ENCODE measurements at places on chromosomes 12 and 14.

GRCh38 chr14:31360919-31361662, 59.3 kb downstream of the HEATR5A start:
- DNase-seq: no peak

GRCh38 chr12:11863988-11864387, 206.8 kb upstream of the BCL2L14 start:
- no peak for DNase-seq

- no peak for DNase-seq
Measured at GRCh38 chr12:12278899-12279298, 12.1 kb upstream of the LRP6 start.

DNA sequence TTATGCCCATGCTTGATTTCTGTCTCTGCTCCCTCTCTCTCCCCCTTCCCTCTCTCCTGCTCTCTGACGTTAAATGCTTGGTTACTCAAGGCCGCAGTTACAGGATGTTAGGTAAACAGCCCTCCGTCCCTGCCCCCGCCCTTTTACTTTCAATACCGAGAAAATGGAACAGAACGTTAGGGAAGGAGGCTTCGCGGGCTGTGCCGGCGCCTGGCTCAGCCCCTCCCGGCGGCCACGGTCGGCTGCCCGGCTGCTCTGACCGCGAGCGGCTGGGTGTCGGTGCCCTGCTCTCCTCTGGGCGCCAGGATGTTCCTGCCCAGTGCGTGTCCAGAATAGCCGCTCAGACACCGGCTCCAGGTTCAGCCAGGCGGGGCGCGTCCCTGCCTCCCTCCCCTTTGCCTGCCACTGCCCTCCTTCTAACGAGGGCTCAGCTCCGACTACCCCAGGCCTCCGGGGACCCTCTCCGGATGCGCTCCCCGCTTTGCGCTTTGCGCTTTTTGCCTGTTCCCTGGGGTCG, 166.1 kb downstream of the ADCK1 start:
- DNase-seq: no peak

- no peak for DNase-seq
Measured at GRCh38 chr12:452667-453210, 7.0 kb upstream of the B4GALNT3 start.

- DNase-seq: no peak
Measured at GRCh38 chr14:41986083-41986645, 379.5 kb downstream of the LRFN5 start.

All from smooth muscle cell of the brain vasculature (primary cell).